ENCODE measurements at places on chromosomes 1 and 21.

GRCh38 chr1:219379691-219380090, 206.0 kb downstream of the LYPLAL1 start:
- DNase-seq: no peak

DNA sequence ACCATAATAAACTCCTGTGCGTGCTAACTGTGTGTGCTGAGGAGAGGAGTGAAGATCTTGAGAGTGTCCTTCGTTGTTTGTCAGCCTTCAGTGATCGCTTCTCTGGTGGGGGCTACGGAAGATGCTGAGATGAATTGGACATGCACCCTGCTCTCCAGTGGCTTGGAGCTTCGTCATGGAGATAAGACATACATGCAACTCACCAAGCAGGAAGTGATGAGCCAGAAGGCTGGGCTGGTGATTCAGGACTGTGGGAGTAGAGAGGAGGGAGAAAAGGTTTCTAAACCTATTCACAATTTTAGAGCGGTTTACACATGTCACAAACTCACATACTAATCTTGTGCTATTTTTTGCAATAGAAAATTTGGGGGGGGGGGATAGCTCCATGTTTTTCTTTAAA, 128.9 kb upstream of the ADAR start:
- no peak for DNase-seq

DNA sequence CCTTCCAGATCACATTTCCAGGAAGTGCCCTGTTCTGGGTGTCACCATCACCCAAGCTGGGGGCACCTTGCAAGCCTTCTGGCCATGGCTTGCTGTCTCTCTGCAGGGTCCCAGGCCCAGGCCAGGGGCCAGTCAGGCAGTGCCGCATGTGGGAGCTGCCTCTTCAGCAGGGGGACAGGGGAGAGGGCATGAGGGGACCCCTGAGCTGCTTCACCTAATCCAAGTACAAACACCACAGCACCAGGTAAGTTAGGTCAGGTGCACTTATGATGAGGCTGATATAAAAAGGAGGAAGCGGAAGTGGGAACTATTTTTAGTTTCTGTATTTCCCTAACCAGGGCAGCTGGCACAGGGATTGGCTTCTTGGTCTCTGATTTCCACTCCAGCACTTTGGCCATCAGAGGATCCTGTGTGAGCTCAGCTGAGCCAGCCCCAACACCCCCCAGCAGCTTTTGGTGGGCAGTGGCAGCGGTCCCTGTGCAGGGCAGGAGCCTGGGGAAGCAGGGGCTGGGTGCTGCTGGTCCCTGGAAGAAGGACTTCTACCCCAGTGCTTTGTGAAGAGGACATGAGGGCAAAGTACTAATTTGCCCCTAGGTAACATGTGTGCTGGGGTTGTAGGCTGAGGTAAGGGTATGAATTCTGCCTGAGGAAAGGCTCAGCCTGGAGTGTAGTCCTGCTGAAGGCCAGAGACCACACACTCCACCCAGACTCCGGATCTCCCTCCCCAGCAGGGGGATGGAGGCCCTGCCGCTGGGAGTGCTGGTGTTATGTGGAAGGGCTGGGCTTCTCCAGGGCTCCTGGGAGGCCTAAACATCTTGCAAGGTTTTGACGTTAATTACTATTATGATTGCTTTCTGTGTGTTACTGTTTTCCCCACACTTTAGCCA, 3.3 kb upstream of the PCBP3 start:
- no peak for DNase-seq

DNA sequence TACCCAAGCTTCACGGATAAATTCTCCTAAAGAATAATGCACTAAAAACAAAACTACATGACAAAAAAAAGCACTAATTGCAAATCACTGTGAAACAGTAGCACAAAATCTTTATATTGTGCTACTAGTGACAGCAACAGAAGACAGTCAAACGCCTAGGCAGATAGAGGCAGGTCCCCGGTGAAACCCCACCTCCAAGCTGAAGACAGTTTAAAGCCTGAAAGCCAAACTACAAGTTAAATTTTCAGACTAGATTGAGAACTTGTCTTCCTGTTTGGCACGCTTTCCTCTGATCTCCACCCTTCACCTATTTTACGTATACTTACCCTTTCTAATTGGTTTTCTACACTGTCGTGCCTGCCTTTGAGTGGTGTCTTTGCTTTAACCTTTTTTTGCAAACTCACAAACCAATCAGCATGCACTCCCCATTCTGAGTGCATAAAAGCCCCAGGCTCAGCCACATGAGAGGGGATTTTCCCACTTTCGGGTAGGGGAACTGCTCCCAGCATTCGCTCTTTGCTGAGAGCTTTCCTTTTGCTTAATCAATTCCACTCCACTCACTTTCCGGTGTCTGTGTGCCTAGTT, 3.6 kb upstream of the BACH1 start:
- no peak for DNase-seq

- DNase-seq: no peak
Observed at GRCh38 chr1:9942399-9942938, 722 bp downstream of the LZIC start.

DNA sequence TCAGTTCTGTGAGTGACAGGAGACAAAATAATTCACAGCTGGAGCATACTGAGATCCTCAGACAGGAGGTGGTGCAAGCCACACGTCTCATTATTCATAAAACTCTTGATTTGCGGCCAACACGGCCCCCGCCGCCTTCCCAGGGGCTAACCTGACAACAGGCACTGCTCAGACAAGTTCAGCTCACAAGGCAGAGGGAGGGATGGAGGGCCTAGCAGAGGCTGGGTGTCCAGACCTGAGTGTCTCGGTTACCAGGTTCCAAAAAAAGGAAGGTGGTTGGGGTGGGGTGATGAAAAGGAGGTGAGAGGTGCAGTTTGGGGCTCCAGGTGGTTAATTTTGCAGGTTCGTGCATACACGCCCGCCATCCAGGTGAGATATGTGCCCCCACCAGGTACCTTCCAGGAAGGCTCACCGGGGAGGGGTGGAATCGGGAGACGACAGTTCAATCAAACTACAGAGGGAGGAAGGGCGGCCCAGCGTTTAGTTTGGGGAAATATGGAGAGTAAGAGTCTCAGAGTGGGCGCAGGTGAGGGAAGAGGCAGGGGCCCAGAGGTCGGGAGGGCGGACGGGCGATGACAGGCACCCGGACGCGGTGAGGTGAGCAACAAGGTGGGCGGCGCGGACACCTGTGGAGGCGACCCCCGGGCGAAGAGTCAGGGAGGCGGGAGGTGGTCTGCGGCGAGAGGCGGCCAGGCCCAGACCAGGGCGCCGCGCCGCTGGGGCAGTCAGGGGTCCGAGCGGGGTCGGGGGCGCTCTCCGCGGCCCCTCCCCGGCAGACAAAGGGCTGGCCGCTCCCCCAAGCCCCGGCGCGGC, 629 bp downstream of the CTNNBIP1 start:
- DNase-seq: peak; percentile 39

DNA sequence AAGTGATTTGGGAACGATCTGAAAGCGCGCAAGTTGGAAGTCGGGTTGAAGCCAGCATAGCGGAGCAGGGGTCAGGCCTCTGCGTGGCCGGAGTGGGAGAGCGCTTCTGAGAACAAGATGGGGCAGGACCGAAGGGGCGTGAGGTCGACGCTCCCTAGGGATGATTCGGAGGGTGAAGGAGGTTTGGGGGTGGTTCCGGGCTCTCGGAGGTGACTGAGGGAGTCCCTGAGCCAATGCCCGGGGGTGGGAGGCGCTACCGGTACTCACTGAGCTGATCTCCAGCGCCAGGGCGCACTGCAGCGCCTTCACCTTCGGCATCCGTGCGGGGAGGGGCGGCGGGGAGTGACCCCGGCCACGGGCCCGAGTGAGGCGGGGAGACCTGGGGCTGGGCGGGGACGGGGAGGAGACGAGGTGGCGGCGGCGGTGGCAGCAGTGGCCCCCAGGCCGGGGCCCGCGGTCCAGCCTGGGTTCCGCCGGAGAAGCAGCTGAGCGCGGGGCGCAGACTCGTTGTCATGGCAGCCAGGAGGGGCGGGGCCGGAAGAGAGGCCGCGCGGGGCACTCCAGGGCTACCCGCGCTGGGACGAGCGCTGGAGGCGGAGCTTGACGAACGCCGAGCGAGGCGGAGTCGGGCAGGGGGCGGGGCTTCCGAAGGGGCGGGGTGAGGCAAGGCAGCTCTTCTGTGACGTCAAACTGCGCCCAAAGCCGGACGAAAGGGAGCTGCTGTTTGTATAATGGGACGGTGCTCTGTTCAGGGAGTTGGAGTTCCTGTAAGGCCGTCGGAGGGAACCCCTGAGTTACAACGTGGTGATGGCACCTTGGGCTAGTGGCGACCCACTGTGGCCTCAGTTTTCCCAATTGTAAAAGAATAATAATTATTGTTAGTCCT, at the start of gene SPATA6:
Gene SPATA6, minus strand, starts transcription at position 514 of the 886 bp plus-strand sequence. Its CDS starts 196 bp downstream, at position 318.
- DNase-seq: peak; percentile 98

DNA sequence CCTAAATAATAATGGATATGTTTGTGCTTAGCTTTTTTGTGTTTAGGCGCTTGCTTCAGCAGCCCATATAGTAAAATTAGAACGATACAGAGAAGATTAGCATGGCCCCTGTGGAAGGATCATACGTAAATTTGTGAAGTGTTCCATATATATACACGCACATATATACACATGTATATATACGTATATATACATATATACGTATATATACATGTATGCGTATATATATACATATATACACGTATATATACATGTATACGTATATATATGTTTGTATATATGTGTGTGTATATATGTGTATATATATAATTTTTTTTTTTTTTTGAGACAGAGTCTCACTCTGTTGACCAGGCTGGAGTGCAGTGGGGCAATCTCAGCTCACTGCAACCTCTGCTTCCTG, 17.4 kb downstream of the SNX27 start:
- DNase-seq: no peak

DNA sequence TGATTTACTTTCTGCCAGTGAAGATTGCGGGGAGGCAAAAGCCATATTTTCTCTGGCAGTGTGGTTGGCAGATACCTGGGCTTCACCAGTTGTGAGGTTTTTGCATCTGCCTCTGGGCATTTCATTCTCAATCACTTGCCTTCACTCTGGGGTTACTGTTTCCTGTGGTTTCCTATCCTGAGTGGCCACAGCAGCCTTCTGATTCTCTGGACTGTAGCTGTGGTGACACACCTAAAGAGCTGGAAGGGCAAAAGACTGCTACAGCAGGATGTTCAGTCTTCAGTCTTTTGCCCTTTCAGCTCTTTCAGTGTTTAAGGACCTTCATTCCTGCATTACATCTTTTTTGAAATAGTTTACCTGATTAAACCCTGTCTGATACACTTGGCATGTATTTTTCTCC, 50.5 kb upstream of the GPR52 start:
- DNase-seq: no peak

DNA sequence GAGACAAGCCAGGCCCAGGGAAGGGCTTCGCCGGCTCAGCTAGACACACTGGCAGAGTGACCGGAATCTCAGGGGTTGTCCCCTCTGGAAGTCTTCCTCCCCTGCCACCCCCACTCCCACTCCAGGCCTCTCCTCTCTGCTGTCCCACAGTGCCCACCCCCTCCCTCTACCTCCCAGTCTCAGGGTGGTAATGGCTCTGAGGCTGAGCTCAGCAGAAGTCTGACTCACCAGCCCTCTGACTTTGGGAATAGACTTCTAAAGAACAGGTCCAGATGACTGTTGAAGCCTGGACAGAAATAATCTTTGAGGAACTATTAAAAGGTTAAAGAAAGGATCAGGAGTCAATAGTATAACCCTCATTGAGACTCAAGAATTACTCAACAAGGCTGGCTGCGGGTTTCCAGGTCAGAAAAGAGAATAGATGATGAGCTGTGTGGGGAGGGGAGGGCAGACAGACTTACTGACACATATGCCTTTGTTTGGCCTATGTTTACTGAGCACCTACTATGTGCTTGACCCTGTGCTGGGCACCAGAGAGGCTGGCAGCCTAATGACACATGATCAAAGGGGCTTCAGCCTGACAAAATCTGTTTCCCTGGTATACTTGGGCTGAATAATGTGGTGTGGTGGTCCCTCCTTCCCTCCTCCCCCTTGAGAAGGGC, 8.2 kb downstream of the HCRTR1 start:
- no peak for DNase-seq

- DNase-seq: no peak
Observed at GRCh38 chr1:3553166-3553939, 58.0 kb downstream of the MEGF6 start.

DNA sequence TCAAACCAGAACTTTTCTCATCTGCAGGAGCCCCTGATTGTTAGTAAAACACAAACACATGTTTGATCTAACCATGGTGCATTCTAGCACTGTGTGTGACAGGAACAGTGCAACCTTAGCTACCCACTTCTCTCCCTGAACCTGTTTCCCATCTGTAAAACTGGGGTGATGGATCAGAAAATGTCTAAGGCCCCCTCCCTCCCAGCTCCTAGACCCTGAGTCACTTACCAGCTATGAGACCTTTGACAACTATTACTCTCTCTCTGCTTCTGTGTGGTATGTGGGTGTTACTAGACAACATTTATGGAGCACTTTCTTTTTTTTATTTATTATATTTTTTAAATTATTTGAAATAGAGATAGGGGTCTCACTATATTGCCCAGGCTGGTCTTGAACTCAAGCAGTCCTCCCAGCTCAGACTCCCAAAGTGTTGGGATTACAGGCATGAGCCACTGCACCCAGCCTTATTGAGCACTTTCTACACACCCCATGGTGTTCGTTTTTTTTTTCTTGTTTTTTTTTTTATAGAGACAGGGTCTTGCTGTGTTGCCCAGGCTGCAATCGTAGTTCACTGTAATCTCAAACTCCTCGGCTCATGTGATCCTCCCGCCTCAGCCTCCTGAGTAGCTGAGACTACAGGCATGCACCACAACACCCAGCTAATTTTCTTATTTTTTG, 2.6 kb downstream of the INPP5B start:
- DNase-seq: no peak

- no peak for DNase-seq
Observed at GRCh38 chr1:104380003-104380402, 630.3 kb downstream of the AMY1C start.

GRCh38 chr1:210620867-210621488, 292.3 kb downstream of the HHAT start:
- DNase-seq: no peak

DNA sequence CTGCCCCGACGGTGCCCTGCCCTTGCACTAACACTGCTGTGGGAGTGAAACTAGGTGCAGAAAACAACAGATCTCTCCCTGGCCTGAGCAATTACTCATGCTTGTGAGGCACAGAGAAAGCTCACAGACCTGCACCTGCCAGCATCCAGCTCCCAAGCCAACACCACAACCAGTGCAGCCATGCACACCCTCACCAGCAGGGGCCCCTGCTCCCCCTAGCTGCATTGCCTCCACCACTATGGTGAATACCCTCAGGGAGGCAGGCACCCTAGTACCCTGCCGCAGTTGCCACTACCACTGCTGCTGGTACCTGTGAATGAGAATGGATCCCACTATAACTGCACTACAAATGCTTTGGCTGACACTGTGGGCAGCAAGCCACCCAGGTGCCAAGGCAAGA, 7.1 kb upstream of the DIRAS3 start:
- peak; percentile 40 for DNase-seq

- no peak for DNase-seq
Observed at GRCh38 chr1:78088486-78088885, 42.7 kb downstream of the GIPC2 start.

- no peak for DNase-seq
Observed at GRCh38 chr21:43675871-43676270, 16.5 kb downstream of the RRP1B start.

- DNase-seq: no peak
Observed at GRCh38 chr1:65827346-65827745, 34.7 kb downstream of the PDE4B start.

GRCh38 chr1:53142226-53142853, at the start of gene SLC1A7:
SLC1A7 (minus strand) TSS chr1:53142638; CDS start chr1:53142449, 189 bp downstream.
- no peak for DNase-seq

Measured in WTC11 (cell line).